ENCODE measurements at places on chromosomes 12 and 14. TPM values are rescaled to one million over a fixed set of nuclear protein-coding genes. Genes with fewer than 3 reads are reported as not detected.

Gene HELB
- 2.0 TPM for total RNA-seq

Gene IGFBP6
- 97.0 TPM for total RNA-seq

Gene CHMP4A
- 65.4 TPM for total RNA-seq

Gene CLEC4C
- total RNA-seq, result not detected

Gene PRIM1
- 11.1 TPM for total RNA-seq

Gene HOXC9
- total RNA-seq, result 4.9 TPM

Gene FAM181A
- not detected for total RNA-seq

Gene ADAM21
- total RNA-seq, result not detected

Gene PKP2
- 6.4 TPM for total RNA-seq

Gene CLEC2A
- total RNA-seq, result 68.5 TPM

Gene SCN8A
- total RNA-seq, result 0.62 TPM

Measured in suprapubic skin (tissue), 4 donors.